ENCODE measurements at places on chromosomes 7 and 10.

- DNase-seq, result peak; percentile 65
These were observed 297.1 kb upstream of the NFE2L3 start for GRCh38 chr7:25854608-25855497.

GRCh38 chr10:81081887-81082620 is 544.4 kb downstream of the SH2D4B start:
- DNase-seq, result no peak

- DNase-seq, result no peak
These were observed 76.4 kb downstream of the MMRN2 start for GRCh38 chr10:86880971-86881370.

DNA sequence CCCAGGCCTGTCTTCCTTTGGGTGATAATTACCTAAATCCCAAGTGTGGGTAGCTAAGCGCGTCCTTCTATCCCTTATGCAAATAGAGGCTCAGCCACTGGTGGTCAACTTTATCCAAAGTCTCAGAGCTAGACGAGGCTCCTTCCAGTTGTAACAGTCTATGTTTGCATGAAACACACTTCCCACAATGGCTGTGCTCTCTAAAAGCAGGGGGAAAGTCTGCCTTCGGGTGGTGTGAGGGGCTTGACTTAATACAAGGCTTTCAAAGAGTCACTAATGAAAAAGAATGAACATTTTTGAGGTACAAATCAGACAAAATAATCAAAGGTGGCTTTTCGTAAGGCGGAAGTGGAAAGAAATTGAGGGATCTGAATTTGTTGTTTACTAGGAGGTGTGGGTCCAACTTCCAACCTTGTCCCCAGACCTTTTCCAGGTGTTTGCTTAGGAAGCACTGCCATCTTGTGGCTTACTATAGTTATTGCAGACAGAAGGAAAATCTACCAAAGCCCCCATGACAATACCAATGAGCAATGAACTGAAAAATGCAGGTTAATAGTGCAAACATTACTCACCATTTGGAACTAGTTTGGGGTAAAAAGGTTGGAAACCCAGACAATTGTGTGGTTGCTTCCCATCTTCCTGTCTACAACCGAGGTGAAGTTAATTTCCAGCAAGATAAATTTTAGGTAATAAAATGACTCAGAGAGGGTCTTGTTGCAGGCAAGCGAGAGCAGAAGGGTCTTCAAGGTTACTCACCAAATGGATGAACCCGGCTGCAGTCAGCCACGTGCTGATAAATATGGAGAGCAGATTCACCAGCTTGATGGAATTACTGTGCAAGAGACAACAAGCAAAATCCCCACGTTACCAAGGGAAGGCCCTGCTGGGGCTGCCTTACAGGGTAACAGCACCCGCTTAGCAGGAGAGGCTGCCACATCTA is 525.7 kb downstream of the KCNMA1 start:
- DNase-seq, result peak; percentile 32

DNA sequence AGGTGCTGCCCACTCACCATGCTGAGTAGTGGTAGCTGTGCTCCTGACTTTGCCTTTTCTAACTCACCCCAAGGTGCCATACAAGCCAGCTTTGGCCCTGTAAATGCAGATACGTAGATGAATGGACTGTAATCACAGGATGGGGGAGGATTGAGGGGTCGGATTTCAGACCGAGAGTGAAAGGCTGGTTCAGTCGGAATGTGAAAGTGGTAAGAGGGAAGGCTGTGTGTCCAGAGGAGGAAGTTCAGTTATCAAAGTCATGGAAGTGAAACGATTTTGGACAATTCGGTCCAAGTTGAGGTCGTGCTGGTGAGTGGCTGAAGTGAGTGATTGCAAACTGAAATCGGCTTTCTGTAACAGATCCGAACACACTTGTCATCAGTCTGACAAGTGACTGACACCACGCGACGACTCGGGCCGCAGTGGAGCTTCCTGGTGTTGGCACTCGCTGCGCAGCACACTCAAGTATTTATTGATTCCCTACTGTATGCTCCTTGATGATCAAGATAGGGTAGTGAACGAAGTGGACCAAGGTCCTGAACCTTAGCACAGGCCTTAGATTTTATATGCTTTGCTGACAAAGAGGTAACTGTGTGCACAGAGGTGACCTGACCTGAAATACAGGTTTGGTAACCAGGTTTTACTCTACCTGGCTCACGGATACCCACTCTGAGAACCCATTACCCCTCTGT is 10.5 kb downstream of the ZNF282 start:
- no peak for DNase-seq

- DNase-seq, result no peak
These were observed 92.1 kb downstream of the PPP1R3C start for GRCh38 chr10:91540733-91541132.

- DNase-seq, result no peak
These were observed 93.0 kb downstream of the NHLRC2 start for GRCh38 chr10:113947184-113948041.

- DNase-seq, result no peak
These were observed 13.2 kb downstream of the TMEM273 start for GRCh38 chr10:49174926-49175500.

GRCh38 chr7:150966002-150966401 is 12.1 kb downstream of the KCNH2 start:
- DNase-seq, result no peak

- no peak for DNase-seq
These were observed 222.9 kb upstream of the SH2B2 start for GRCh38 chr7:102063690-102064180.

DNA sequence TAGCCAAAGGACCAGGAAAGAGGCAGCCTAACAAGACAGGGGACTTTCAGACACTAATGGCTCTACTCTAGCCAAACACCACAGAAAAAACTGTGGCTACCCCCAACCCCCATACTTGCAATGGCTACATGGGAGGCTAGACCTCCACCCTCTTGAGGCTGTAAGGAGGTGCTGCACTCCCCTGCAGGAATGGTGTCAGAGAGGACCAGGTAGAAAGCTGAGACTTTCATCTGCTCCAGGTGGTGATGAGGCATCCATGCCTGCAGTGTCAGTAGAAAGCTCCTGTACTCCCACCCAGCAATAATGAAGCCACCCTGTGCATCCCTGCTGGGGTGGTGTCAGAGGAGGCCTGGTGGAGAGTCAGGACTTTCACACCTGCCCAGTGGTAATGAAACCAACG is 18.9 kb upstream of the SORCS3 start:
- no peak for DNase-seq

DNA sequence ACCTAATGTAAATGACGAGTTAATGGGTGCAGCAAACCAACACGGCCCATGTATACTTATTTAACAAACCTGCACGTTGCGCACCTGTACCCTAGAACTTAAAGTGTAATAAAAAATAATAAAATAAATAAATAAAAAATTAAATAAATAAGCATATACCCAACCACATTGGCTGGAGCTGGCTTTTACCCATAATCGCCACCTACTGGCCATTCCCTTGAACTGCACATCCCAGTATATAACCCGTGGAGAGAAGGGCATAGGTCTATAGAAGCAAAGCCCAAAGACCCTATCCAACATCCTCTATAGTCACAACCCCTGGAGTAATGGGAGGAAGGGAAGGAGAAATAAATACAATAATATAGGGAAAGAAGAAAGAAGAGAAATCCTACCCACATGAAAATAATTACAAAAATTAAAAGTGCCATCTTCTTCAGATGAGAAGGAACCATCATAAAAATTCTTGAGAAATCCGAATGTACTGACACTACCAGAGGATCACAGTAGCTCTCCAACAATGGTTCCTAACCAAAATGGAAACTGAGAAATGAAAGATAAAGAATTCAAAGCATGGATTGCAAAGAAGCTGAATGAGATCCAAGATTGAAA is 65.6 kb downstream of the TWIST1 start:
- peak; percentile 40 for DNase-seq

- DNase-seq, result no peak
These were observed 594 bp upstream of the RP9 start for GRCh38 chr7:33109758-33110238.

- no peak for DNase-seq
These were observed 621.3 kb downstream of the KCNMA1 start for GRCh38 chr10:77016278-77016815.

DNA sequence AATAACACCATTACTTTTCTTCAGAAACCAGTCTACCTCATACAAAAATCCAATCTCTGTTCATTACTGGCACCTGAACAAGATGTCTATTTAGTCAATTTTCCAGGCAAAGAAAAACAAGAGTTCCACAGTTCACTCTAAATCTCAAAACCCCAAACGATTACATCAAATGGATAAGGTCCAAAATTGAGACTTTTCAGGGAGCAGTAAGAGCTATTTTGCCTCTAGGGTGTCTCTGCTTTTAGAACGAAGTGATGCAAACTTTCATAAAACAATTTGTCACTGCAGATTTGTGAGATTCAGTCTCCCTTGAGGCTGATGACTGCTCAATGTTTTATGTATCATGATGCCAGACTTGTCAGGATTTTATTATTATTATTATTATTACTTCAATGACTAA is 937.0 kb upstream of the PHF14 start:
- no peak for DNase-seq

- no peak for DNase-seq
These were observed 62.0 kb downstream of the AKR1D1 start for GRCh38 chr7:138138244-138138643.

DNA sequence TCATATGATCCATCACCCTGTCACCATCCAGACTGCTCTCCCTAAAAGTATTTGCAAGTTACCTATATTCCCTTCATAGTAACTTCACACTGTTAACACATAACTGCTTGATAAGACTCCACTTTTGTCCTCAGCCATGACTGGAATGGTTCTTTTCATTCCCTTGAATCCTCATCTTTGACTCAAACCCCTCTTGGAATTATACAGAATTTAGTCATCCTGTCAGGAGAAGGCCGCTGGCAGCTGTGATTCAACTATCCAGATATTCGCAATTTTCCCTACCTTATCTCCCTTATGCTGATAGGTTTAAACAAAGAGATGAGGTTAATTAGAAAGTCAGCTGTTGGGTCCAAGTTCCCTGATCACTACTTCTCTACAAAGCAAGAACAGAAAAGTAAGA is 143.0 kb upstream of the HPS1 start:
- no peak for DNase-seq

- no peak for DNase-seq
These were observed 354.9 kb upstream of the SEMA3C start for GRCh38 chr7:81273601-81274397.

DNA sequence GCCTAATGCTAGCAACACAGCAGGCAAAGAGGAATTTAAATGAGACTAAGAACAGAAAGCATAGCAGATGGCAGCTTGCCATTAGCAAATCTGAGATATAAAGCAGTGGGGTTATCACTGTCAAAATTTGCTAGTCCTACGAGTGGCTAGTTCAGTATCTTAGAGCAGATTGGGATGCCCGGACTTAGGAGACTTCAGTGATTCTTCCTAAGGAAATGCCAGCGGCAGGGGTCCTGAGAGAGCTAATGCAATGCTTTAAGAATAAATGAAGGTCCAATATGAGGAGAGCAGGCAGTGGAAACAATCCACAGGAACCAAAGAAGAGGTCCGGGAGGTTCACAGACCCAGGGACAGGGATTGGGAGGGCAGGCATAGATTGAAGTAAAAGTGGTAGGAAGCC is 169.3 kb upstream of the NPSR1 start:
- DNase-seq, result no peak

DNA sequence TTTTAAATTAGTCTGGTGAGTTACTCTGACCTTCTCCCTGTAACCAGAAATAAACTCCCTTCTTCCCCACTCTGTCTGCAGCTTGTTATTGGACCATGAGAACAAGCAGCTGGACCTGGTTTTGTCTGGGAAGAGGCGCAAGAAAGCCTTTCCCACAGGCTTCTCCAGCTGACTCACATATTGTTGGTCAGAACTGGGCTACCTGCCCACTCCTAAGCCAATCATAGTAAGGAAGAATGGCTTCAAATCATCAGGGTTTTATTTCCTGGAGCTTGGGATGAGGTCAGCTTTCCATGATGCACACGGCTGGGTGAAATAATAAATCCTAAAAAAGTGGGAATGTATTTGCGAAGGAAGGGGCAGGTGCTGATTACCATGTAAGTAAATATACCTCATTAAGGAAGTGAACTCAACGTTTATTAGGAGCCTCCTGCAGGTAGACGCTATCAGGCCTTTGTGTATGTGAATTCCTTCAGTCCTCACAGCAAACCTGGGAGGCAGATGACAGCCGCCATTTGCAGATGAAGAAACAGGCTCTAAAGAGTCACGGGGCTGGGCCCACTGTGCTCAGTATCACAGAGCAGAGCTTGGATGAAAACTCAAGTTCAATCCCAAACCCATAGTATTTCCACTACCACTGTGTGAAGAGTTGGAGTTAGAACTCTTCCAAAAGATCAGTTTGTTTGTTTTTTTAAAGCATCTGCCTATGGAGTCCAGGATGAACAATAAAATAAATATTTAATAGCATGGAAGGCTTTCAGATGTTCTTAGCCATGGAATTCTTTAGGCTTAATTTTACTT is 32.8 kb downstream of the IL15RA start:
- no peak for DNase-seq

DNA sequence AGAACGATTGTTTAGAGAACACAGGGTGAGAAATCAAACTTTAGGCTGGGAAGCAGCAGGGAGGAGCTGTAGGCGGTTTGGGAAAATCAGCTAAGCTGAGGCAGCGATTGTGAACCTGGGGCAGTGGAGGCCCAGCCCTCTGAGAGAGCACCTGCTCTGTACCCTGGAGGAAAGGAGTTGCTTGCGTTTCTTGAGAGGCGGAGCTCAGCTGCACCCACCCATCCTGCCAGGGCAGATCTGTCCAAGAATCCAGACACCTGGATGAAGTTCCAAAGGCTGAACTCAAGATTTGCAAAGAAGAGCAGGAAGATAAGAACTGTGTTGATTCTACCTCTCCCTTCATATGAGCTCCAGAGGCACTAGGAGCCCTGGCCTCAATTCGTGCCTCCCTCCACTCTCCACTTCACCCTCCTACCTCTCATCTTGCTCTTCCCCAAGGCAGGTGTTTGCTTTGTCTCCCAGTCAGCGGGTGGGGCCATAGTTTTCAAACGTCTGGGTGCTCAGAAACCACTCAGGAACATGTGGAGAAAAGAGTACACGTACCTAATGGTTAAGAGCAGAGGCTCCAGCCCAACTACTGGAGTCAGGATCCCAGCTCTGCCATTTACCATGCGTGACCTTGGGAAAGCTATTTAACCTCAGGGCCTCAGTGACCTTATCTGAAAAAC is 21.5 kb upstream of the TMEM213 start:
- DNase-seq, result no peak

GRCh38 chr7:24349339-24349738 is 65.3 kb downstream of the NPY start:
- DNase-seq, result no peak

GRCh38 chr7:114175125-114175524 is 239.5 kb upstream of the FOXP2 start:
- no peak for DNase-seq

All from activated CD8-positive, alpha-beta T cell treated with anti-CD3 and anti-CD28 coated beads, Interleukin-2, amount 10 ng/mL, durations not matched to agents 7 days and 5 days (primary cell).